Stimulated activated CD8-positive, alpha-beta memory T cell treated with anti-CD3 and anti-CD28 coated beads, Interleukin-2, amount 100 ng/mL, for 1 hour (primary cell): ENCODE measurements at places on chromosomes 1 and 21.

GRCh38 chr1:55235722-55236121 is 20.6 kb upstream of the USP24 start:
- DNase-seq = no peak

DNA sequence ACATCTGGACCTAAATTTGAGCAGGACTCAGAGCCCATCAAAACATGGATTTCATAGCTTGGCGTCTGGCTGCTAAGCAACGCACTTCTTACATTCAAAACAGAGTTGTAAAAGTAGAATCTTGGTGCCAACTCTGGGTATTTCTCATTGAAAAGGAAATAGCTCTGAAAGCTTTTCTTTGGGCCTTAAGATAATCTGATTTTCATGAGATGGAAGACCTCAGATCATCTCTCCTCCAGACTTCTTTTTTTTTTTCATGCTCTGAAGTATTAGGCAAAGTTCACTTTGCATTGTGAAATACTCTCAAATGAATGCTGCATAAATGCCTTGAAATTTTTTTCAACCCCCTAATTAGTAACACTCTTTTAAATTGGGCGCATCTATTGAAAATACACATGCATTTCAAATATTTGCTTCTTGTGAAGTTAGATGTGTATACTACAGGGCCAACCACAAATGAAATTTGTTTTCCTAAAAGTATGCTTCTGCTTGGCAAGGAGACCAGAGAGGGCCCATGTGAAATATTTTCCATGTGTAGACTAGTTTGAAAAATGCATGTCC is 4.2 kb downstream of the ADAMTS5 start:
- no peak for DNase-seq

DNA sequence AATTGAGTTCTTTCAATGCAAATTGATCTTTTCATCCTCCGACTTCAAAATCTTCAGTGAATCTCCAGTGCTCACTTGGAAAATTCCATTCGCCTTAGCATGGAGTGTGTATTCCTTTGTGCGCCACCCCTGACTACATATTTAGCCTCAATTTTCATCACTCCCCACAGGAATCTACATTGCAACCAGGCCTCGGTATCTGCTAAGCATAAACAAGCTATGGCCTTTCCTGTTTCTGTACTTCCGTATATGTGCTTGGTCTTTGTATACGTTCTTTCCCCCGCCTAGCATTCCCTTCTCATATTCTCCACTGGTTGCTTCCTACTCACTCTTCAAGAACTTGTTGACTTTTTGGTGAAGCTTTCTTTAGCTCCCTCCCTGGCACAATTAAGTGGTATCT is 470.8 kb downstream of the LMO4 start:
- DNase-seq = no peak

- DNase-seq = no peak
These were observed 6.9 kb upstream of the ATXN7L2 start for GRCh38 chr1:109476825-109477224.

- no peak for DNase-seq
These were observed 96.4 kb downstream of the C1orf21 start for GRCh38 chr1:184483101-184483683.

DNA sequence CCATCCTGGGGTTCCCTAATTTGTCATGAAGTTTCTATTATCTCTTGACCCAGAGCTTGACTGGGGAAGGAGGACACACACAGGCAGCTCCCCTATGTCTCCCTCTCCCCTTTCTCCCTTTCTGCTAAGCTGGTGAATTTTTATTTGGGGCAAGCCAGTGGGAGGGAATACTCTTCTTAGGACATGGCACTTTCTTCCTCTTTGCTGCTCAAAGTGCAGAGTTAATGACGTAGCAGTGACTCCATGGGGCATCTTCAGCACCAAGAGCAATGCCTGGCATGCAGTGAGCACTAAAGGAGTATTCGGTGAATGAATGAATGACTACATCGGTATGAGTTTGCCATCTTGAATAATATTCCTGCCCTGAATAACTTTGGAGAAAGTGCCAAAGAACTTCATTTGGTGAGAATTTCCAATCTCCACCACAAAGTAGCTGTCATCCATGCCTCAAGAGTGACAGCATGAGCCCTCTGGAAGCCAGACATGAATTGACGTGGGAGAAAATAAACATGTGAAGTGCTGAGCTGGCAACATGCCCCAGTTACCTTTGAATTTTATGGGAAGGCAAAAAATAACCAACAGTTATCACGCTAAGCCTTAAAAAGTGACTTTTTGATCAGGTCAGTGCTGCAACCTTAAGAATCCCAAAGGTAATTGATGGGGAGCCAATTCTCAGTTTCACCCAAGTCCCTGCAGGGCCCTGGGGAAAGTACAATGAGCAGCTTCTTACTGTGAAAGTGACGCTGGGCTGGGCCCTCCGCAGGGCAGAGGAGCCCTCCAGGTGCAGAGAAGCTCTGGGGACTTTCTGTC is 22.1 kb upstream of the ATF3 start:
- DNase-seq = no peak

- no peak for DNase-seq
These were observed 15.6 kb downstream of the SZT2 start for GRCh38 chr1:43405219-43405875.

DNA sequence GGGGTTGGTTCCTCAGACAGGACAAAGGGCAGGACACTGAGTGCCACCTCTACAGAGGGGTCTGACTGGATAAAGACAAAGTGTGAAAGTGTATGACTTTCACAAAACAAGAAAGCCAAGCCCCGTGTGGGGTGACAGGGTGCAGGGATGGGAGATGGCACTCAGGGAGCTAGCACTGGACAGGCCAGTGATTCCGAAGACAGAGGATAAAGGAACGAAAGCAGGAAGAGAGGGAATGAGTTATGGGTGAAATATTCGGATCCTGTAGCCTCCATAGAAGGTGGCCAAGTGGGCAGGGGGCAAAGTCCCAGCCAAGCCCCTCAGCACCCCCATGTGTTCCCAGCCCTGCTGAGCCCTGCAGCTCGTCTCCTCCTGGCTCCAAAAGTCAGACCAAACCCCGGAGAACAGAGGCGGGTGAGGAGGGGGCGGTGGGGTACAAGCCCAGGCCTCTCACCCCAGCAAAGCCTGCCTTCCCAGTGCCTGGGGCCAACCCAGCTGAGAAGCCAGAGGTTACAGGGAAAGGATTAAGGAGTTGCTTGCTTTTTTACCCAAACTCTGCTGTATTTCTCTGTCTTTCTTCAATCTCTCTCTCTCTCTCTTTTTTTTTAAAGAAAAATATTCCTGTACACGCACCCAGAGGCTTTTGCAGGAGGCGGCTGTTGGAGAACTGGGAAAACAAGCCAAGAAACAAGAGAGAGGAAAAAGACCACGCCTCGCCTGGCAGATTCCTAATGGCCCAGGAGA is 14.0 kb upstream of the WASF2 start:
- no peak for DNase-seq

GRCh38 chr1:219565921-219566320 is 47.0 kb downstream of the ZC3H11B start:
- no peak for DNase-seq

GRCh38 chr1:61101536-61101935 is 19.2 kb downstream of the NFIA start:
- DNase-seq = no peak

DNA sequence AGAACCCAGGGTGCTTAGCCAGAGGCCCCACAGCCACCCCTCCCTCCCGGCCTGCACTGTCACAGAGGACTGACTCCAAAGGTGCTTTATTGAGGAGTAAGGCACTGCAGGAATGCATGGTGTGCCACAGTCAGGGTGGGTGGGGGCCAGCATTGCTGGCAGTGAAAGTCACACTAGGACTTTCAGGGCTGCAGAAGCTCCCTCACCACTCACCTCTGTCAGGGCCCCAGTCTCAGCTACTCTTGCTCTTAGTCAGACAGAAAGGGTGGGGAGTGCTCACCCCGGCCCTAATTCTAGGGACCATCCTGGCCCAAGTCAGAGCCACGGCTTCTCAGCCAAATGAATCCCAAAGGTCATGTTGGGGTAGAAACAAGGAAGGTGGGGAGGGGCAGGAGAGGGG is 19.4 kb downstream of the KNCN start:
- no peak for DNase-seq

- no peak for DNase-seq
These were observed 108.1 kb downstream of the ATG4C start for GRCh38 chr1:62891956-62892562.

DNA sequence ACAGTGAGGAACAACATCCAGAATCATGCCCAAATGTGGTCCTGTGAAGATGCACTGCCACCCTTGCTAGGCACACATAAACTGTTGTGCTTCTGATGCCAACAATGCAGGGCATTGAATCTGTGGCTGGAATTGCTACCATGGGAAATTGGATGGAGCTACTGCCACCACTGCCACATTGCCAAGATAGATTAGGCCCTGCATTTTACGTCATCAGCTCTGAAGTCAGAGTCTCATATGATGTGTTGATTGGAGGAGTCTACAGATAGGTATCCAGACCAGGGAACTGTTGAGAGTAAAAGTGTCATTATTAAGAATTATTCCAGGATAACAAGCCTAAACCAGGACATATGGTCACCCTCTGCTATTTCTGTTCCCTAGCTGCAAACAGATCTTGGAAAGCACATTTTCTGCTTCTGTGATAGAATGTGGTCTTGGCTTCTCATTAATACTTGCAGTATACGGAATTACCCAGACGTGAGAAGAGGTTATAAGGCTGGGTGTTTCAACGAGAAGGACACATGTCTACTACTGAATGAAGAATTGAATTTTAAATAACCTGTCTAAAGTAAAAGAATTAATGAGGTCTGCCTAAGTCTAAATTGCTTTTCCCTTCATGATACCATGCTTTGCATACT is 106.6 kb downstream of the TNNI3K start:
- no peak for DNase-seq

- no peak for DNase-seq
These were observed 11.4 kb downstream of the SMYD2 start for GRCh38 chr1:214292322-214292721.

DNA sequence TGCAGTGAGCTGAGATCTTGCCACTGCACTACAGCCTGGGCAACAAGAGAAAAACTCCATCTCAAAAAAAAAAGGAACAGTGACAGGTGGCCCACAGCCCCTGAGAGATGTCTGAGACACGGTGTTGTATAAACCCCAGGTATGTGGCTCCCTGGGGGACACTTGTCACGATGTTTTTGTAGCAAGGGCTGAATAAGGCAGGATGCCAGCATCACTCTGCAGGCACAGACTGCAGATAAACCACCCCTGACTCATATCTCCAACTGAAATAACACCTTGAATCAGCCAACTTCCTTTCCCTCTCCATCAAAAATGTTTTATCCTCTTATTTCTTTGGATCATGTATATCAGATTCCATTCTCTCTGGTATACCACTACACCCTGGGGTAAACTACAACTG is 52.5 kb downstream of the NMNAT2 start:
- no peak for DNase-seq

- DNase-seq = no peak
These were observed 7.4 kb downstream of the KCNE1 start for GRCh38 chr21:34504595-34504994.

GRCh38 chr1:10510520-10511493 is 36.1 kb downstream of the PEX14 start:
- DNase-seq = peak; percentile 62

DNA sequence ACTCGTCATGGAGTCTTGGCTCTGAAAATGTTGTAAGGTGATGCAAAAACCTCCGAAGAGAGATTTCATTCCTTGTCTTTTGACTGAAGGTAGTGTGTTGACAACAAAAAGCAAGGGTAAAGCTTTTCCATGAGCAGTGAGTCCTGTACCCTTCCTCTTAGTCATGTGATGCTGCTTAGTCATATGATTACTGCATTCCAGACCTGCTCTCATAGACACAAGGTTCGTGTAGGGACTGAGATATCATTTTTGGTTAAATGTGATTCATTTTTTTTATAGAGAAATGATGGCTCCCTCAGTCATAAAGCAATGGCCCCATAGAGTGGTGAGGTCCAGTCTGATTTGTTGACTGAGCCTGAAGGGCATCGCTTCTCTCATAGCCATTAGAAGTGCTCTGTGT is 9.2 kb downstream of the KCNJ6 start:
- DNase-seq = no peak

- DNase-seq = no peak
These were observed 20.8 kb downstream of the SLC6A17 start for GRCh38 chr1:110170766-110171733.

DNA sequence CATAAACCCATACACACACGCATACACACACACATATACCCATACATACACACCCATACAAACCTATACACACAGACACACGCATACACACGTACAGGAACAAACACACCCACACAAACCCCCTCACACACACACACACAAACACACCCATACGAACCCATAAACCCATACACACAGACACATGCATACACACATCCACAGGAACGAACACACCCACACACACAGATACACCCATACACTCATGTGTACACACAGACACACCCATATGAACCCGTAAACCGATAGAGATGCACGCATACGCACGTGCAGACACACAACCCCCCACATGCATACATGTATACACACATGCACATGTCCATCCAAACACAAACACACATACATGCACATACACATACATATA is 9.5 kb downstream of the WNT9A start:
- DNase-seq = no peak

DNA sequence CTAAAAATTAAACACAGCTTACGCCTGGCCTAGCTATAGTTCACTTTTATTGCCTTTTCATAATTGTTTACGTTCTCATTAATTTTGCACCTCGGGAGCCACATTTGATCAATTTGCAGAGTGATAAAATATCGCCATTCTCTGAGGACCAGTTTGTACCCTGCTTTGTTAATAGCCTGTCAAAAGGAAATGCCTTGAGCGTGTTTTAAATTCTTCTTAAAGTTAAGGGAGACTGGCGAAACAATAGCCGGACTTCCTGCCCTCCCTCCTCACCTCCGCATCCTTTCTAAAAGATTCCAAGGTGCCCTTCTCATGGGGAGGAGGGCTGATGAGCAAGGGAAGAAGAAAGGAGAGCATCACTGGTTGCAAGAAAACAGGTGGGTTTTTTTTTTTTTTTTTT is 271.6 kb downstream of the KCNJ6 start:
- DNase-seq = no peak

DNA sequence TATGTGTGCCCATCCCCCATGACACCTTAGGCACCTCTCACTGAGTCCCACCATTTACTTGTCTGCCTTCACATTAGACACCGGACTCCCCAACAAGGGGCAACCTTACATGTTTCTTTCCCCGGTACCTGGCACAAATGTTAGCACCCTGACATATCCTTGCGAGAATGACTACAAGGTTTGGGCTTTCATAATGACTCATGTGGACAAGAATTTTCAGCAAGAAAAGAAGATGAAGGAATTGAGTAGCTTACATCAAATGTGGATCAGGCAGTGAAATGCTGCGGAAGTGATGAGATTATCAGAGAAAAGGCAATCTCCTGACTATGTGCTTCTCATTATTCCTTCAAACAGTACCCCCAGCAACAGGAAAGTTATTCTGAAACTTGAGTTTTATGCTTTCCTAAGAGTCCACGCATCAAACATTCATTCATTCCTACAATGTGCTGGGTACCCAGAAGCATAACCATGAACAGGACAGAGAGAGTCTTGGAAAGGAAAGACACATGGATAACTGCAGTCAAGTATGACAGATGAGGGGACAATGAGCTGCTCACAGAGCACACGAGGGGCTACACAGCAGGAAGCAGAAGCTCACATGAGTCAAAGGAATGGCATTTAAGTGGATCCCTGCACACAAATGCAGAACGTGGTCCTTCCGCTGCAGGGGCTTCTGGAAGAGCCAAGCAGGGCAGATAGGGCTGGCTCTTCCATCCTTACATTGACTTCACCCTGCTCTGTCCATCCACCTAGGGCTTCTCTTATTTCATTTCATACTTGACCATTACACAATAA is 112.1 kb downstream of the PCNX2 start:
- no peak for DNase-seq
